GM13976 (cell line): ENCODE measurements at places on chromosomes 6 and 20.

- DNase-seq, result peak; percentile 20
Measured at GRCh38 chr6:128519132-128519930, 1.1 kb downstream of the PTPRK start.

- peak; percentile 74 for DNase-seq
Measured at GRCh38 chr6:157314705-157315321, 8.5 kb downstream of the TMEM242 start.

GRCh38 chr6:82197784-82198183, 49.8 kb downstream of the IBTK start:
- no peak for DNase-seq

DNA sequence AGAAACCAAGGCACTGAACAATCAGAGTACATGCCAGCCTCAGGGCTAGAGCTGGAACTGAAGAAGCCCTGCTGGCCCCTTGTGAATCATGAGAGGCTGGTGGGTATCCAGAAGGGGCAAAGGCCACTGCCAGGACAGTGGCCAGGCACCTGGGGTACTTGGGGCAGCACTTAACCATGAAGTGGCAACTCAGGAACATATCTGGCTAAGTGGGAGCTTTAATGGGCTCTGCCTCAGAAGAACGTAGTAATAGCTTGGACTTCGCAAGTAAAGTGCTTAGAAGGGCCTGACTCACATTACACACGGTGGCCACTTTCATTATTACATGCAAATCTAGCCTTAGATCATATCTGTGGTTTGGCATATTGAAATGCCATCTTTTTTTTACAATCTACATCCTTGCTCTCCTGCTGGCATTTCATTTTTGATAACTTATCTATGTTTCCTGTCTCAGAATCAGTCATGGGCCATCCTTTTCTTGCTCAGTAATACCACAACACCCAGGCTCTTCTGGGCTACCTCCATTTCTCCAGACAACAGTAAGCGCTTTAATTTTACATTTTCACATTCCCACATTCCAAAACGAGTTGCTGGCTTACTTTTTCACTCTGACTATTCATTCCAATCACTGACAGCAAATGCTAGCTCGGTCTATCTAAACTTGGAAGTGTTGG, 21.6 kb downstream of the NAPB start:
- DNase-seq, result no peak

DNA sequence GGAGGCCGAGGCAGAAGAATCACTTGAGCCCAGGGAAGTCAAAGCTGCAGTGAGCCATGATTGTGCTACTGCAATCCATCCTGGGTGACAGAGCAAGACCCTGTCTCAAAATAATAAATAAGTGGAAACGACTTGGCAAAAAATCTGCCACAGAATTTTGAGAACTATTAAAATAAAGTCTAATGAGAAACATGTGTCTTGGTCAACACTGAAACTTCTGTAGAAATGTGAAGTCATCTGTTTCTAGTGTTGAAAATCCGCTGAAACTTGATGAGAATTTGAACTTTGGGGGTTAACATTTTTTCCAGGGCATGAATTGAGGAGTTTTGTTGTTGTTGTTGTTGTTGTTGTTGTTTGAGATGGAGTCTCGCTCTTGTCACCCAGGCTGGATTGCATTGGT, 29.0 kb upstream of the BCLAF1 start:
- no peak for DNase-seq

DNA sequence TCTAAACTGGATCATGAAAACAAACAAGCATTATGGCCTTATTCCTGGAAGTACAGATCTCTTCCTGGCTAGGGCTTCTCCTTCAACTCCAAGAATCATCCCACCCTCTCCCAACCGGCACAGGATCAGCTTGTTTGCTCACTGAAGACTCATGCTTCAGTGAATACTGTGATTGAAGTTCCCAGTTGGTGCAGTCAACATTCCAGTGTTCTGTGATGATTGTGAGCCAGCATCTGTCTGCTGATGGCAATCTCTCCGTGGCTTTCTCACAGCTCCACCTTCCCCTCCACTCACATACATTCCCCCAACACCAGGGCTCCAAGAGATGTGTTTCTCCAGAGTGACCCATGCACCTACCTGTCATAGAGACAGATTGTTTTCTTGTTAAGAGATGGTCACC, 421.3 kb upstream of the BTBD3 start:
- no peak for DNase-seq

GRCh38 chr6:105880030-105880492, 206.1 kb upstream of the PRDM1 start:
- no peak for DNase-seq

DNA sequence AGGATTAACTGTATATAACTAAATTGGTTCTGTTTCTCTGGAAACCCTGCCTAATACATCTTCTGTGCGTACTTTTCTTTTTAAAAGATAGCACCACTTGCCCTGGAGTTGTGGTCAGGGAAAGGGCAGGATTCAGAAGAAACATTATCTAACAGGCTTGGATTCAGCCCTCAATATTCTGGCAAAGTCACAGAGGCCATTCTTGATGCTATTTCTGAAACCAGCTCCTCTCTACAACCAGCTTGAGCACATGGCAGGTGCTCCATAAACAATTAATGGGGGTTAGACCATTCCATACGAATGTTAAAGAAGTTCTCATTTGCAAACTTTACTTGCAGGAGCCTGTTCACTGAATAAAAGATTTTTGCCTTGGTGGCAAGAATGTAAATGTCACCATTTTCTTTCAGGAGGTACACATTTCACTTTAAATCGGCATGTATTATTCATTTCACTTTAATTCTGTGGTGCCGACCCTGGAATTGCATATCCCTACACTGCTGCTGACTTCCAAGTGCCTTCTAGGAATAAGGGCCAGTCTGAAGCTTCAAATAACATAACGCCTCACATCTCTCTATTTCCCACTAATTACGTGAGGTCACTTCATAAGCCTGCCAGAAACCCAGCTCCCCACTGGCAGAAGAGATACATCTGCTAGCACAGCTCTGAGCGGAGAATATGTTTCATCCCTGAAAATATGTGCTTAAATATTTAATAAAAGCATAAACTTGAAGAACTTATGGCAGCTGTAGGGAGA, 248.7 kb downstream of the ADGRG6 start:
- DNase-seq, result no peak

DNA sequence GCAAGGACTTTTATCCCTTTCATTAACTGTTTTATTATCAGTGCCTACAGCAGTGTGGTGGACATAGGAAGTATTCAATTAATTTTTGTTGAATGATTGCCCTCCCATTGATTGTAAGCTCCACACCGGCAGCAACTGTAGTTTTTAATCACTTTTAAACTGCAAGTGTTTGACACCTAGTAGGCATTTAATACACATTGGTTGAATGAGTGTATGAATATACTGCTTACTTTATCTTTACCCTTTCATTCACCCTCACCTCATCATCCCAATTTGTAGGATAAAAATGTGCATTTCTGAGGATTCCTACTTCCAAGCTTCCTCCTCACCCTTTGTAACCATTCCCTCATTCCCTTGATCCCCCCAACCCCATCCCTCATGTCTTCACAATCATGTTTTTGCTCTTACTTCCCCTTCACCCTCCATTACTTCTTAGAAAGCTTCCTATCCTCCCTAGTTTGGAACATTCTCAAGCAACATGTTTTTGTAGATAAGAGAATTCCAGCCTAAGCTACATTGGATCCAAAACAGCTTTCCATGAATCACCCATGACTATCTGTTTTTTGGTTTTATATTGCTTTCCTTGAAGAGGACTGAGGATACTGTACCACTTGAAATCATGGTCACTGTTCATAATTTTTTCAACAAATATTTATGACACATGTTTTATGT, 955 bp upstream of the SLC26A8 start:
- no peak for DNase-seq

- no peak for DNase-seq
Measured at GRCh38 chr6:127367023-127367375, 23.6 kb upstream of the ECHDC1 start.

DNA sequence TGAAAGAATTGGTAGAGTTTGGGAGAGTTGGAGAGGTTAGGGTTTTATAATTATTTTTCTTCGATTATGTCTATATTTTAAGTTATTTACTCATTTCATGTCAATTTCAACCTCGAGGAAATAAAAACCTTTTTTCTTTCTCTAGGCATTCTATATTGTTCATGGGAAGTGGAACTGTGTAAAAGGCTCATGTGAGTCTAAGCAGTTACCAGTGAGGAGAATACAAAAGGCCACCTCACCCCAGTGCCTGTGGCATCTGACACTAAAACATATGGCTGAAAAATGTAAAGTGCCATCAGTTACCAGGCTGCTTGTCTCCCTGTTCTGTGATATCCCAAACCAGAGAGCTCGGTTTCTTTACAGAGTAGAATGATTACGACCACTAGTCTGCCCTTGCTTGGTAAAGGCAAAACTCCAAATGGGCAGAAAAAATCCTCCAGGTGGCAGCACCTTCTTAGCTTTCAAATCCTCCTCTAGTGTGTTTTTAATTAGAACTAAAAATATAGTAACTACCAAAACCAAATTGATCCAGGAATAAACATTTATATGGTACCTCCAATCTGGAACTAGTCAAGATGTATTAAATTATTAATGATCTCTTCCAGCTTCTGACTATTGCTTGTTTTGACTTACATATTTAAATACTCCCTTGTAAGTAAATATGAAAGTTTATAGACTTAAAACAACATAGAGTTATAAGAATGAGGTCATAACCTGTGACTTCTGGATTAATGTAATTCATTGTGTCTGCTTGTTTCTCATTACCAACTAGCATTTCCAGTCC, 122.6 kb upstream of the MCHR2 start:
- DNase-seq, result peak; percentile 32

DNA sequence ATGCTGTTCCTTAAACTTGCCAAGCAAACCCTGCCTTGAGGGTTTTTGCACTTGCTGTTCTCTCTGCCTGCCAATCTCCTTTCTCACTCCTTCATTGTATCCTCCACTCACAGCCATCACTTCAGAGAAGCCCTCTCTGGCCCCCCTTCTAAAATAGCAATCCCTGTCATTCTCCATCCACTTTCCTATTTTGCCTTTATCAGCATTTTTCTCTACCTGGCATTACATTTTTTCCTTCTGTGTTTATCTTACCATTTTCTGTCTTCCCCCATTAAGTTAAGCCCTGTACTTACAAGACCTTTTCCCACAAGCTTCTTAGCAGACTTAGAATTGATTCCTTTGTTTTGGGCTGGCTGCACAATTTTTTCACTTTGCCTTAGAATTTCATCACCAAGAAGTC, 26.6 kb upstream of the TNFRSF21 start:
- no peak for DNase-seq

GRCh38 chr6:10463040-10463439, 48.2 kb upstream of the TFAP2A start:
- no peak for DNase-seq

- peak; percentile 64 for DNase-seq
Measured at GRCh38 chr6:16420715-16421461, 182.5 kb downstream of the GMPR start.

DNA sequence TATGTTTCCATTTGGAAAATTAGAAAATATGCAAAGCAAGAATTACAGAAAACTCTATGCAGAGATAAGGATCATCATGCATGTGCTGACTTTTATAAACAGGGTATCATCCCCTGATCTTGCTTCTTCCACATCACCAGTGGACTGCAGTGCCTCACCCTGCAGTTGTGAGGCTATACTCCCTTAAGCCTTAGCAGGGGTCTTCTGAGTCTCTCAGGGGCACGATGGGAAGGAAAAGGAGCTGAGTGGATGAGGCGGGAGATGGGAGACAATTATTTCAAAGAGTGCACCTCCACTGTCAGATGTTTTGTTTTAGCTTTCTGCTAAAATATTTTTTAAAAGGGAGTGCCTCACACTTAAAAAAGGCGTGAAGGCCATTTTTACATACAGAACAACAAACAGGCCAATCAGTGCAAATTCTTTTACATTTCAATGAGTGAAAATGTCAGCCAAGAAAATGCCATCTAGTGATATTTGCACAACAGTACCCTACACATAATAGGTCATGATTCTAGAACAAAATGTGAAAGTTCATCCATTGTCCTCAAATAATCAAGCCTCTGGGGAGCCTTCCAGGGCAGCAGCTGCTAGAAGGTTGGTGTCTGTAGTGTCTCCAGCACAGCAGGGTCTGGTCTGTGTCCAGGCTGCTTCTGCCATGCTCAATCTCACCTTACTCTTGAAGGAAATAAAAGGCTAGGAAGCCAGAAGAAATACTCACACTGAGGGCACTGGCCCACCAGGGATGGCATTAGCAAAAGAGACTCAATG, 13.2 kb upstream of the SERPINB9 start:
- DNase-seq, result no peak

DNA sequence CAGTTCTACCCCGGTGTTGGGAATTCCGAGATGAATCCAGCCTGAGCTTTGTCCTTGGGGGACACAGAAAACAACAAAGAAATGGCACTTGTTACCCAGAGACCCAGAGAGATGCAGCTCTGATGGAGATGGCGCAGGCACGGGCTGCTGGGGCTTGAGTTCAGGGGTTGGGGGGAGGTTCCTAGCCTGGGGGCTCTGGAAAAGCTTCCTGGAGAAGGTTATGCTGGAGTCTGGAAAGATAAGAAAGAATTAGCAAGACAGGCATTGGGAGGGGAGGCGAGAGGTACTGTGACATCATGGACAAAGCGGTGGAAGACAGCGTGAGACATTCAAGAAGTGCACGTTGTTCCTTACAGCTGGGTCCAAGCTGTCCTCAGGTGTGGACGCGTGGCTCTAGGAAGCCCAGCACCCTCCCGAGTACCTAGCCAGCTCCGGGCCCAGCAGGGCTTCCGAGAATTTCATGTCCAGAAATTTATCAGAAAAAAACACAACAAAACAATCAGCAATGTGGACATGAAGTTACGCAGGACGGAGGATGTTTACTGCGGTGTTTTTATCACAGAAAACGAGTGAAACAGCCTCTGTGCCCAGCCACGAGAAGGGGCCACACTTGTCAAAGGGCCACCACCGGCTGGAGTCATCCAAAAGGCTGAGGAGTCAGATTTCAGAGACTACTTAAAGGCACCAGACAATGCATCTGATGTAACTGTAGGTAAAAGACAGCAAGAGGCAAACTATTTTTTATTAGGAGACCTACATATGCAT, 39.5 kb downstream of the C20orf203 start:
- no peak for DNase-seq

DNA sequence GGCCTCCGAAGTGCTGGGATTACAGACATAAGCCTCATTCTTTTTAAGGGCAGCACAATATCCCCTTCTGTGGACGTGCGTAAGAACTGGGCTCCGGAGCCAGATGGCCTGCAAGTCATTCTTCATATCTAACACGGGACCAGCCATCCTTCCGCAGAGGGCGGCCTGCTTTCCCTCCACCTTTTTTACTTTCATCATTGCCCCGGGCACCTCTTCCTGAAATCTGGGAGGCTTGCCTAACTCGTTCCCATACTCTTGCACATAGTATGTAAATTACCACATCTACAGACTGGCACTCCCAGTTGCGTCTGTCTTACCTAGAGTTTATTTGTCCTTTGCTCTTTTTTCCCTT, 29.9 kb upstream of the SLC23A2 start:
- DNase-seq, result no peak

- no peak for DNase-seq
Measured at GRCh38 chr6:27471365-27472115, 1.4 kb downstream of the ZNF184 start.

- no peak for DNase-seq
Measured at GRCh38 chr6:47057830-47058540, 15.9 kb upstream of the ADGRF1 start.

- no peak for DNase-seq
Measured at GRCh38 chr6:41437604-41438003, 102.2 kb downstream of the NCR2 start.

GRCh38 chr20:51563486-51564332, 21.2 kb upstream of the NFATC2 start:
- no peak for DNase-seq

- no peak for DNase-seq
Measured at GRCh38 chr20:3071266-3071609, 182 bp upstream of the OXT start.
